Left renal pelvis (tissue), 4 donors: ENCODE measurements at places on chromosomes 4 and X. TPM values are rescaled to one million over a fixed set of nuclear protein-coding genes. Genes with fewer than 3 reads are reported as not detected.

DNA sequence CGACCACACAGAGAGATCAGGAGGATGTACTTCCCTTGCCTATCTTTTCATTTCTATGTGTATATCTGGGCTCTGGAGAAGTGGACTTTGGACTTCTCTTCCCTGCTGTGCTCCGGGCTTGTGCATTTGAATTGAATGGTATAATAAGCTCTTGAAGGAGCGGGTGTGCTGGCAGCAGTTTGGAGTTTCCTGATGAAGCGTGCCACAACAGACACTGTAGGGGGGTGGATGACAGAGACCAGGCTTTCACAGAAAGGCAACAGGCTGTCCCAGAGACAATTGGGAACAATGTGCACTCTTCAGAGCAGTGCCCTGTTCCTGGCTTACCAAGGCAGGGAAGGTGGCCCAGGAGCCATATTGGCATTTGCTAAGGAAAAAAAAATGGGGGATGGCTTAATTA is 170.1 kb downstream of the FRMPD4 start:
- no peak for DNase-seq

GRCh38 chr4:169758401-169758962 is 738 bp upstream of the HPF1 start:
- no peak for DNase-seq

- no peak for DNase-seq
Observed at GRCh38 chrX:19515615-19516105, 352 bp upstream of the MAP3K15 start.

DNA sequence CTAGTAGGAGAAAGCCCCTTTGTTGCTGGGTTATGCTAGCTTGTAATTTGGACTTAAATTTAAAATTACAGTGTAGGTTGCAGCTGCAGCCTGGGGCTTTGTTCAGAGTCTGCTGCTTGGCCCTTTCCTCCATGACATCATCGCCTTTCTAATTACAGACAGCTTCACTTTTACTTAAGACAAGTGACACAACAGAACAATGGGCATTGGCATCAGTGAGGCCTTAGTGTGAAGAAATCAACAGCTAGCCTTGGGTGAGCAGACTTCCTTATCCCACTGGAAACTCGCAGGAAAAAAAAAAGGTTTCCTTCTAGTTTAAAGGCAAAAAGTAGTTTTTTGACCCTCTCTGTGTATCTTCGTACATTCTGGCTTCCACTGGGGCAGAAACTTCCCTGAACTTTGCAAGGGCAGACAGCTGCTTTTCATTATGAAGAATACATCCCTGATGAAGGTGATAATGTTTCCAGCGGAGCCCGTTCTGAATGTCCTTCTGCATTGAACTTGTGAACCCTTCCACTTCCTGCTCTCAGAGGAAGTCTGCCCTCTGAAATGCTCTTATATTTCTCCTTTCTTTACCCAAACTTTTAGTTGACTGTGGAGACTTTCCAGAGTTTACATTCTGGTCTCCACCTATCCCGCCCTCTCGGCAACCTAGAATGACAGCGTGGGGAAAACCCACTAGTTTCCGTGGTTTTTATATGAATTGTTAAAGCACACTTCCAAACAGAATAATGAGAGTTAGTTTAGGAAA is 123.2 kb upstream of the FAM9C start:
- DNase-seq: no peak

GRCh38 chr4:158777423-158778155 is 8.8 kb downstream of the FNIP2 start:
- no peak for DNase-seq

DNA sequence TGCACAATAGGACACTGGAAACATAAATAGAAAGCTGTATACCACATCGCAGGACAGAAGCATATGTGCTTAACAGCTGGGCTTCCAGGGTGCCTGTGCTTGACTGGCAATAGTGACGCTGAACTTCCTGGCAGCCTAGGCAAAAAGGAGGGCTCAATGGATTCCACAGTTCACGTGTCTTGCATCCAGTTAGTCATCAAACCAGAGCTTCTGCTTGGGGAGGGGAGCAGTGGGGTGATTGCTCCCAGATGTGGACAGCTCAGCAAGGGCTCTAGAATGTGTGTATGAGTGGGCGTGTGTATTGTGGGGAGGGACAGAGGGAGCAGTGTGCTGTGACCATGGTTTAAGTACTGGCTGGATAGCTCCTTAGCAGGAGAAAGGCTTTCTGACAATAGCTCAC is 2.3 kb downstream of the PRRG3 start:
- DNase-seq: no peak

- no peak for DNase-seq
Observed at GRCh38 chr4:173002830-173003561, 165.6 kb upstream of the GALNT7 start.

DNA sequence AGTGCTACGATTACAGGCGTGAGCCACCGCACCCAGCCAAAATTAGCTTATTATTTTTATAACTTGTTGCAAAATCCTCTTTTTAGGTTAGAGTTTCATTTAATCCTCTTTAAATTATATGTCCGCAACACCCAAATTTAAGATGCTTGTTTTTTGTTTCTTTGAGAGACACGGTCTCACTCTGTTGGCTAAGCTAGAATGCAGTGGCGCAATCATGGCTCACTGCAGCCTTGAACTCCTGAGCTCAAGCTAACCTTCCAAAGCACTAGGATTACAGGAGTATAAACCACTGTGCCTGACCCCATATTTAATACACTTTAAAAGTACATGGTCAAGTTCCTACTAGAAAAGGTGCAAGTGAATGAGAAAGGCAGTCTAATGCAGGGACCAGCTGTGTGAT is 2.2 kb downstream of the RBBP7 start:
- no peak for DNase-seq

DNA sequence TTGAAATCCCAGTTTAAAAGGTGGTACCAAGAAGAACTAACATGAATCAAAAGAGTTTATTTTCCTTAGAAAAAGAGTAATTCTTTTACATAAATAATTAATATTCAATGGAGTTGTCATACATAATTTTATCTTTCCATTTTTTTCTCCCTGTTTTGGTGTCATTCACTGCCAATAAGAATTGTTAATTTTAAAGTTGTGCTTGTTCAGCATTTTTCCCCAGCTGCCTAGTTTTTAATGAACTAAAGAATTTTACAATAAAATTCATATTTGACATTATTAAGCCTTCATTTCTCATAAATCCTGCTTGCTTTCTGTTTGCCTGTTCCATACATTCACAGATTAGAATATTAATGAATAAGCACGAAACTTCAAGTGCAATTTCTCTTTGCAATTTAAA is 393.6 kb downstream of the GRXCR1 start:
- no peak for DNase-seq

- DNase-seq: no peak
Observed at GRCh38 chr4:58732973-58733372, 1622.8 kb upstream of the IGFBP7 start.

GRCh38 chrX:78333521-78333920 is 6.1 kb upstream of the CYSLTR1 start:
- DNase-seq: no peak

- no peak for DNase-seq
Observed at GRCh38 chr4:56739066-56739777, 58.1 kb upstream of the HOPX start.

GRCh38 chr4:124530464-124531077 is 182.0 kb downstream of the ANKRD50 start:
- DNase-seq: no peak

GRCh38 chrX:1308476-1308875 is 28.1 kb upstream of the IL3RA start:
- no peak for DNase-seq

DNA sequence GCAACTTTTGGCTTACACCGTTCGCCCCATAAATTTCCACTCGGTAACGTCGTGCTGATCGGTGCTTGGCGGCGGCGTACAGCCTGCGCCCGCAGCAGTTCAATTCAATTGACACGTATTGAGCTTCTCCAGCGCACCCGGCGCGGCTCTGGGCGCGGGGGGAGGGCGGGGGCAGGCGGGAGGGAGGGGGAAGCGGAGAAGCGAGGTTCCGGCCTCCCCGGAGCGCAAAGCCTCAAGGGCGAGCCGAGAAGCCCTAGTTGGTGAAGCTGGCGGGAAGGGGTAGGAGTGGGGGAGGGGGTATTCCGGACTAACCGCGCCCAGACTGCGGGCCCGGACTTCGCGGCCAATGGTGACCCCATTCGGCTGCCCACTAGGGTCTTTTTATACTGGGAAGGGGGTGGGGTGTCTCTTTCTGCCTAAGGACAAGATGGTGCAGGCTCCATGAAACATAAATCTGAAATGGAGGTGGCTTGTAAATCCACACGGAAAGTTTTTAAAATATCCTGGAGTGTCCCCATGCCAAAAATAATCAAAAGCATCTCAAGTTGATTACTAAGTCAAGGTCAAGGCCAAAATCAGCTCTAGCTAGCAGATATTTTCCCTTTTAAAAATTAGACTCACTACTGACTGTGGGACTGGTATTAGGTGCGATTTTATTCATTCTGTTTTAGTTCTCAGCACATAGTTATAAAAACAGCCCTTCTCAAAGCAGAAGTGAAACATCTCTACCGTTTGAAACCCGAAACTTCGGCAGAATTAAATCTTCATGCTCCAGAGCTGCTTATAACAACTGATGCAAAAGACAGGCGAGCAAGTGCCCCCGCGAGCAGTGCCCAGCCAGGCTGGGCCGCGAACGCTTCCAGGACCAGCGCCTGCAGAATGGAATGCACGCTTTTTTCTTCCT is 1.5 kb upstream of the BCOR start:
- no peak for DNase-seq

- no peak for DNase-seq
Observed at GRCh38 chrX:41921492-41922430, 1.6 kb downstream of the CASK start.

DNA sequence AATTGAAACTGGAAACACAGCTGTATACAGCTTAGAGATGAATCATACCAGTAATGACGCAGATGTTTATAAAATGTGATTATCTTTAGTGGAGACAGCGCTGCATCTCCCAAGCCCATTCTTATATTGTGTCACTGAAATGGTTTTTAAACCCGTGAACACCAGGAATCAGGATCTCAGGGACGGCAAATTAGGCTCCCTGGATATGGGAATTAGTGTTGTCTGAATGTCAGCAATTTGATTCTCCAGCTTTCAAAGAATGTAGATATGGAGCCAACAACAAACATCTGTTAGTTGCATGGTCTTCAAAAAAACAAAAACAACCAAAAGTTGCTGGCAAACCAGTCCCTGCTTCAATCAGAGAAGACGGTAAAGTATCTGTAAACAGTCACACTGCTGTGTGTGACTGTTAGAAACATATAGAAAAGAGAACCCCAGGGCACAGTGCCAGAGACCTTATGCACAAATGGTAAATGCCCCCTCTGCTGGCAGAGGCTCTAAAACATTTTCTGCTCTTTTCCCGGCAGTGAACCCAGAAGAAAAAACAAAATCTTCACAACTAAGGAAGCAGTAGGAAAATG is 351.9 kb upstream of the FTHL17 start:
- no peak for DNase-seq

DNA sequence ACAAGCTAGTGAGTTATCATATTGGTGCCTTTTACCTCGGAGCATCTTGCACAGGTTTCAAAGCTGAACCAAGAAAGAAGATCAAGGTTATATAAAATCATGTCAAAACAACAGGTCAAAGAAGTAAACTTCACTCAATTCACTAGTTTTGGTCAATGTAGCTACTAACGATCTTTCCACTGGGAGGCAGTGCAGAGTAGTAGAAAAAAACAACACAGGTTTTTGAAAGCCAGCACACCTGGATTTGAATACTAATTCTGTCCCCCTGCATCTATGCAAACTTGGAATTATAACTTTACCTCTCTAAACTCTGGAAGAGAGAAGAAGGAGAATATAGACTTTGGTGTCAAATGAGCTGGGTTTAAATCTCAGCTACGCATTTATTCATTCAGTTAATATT is 266.1 kb downstream of the GRIA3 start:
- no peak for DNase-seq

GRCh38 chr4:118680808-118681207 is 4.4 kb upstream of the METTL14 start:
- DNase-seq: no peak

- no peak for DNase-seq
Observed at GRCh38 chr4:26871611-26872010, 11.0 kb downstream of the STIM2 start.

- no peak for DNase-seq
Observed at GRCh38 chrX:130343411-130343810, 3.7 kb downstream of the SLC25A14 start.

- no peak for DNase-seq
Observed at GRCh38 chr4:147418226-147418625, 62.7 kb upstream of the EDNRA start.

GRCh38 chr4:154049457-154050181 is 260.7 kb upstream of the SFRP2 start:
- no peak for DNase-seq

DNA sequence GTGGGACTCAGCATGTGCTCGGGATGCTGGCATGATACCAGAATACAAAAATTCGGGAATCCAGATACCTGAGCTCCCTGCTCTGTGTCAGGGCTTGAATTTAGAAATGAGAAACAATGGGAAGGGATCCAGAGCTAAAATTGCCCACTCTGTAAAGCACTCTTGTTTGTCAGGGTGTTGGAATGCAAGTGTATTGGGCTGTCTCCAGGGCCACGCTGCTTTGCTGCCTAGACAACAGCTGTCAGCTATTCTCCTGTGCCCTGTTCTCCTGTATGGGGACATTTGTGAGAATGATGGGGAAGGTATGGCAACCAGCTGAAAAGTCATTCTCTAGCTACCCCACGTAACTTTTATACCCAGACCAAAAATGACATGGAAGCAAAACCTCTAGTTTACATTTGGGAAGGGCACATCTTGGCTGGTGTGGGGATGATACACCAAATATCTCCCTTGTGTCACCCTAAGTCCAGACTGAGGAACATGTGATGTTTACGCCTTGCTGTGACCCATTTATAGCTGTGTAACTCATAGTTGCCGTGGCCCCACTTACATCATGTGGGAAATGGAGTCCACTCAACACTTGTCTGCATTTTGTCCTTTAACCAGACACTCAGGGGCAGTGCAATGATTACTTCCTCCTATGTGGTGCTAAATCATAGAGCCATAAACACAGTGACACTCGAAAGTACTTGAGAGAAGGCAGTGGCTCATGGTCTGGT is 46.6 kb downstream of the SMPX start:
- no peak for DNase-seq

- DNase-seq: no peak
Observed at GRCh38 chr4:124450851-124451250, 261.7 kb downstream of the ANKRD50 start.

DNA sequence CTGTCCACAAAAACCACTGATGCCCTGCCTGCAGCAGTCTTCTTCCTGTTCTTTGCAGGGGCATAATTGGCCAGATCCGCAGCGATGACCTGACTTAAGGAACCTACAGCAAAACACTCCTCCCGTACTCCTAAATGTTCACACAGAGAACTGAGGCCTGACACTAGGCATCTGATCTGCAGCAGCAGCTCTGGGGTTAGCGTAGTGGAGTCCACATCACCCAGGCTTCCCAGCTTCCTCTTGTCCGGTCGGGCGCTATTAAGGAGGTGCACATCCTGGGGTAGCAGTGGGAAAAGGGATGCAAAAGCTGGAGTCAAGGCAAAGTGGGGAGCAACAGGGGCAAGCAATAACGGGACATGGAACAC is 758 bp downstream of the SCFD2 start:
- DNase-seq: no peak

The GPM6B gene
- polyA plus RNA-seq: 10.7 TPM

The NEXMIF gene
- 2.5 TPM for polyA plus RNA-seq

The BMP3 gene
- polyA plus RNA-seq: 14.8 TPM

The DLG3 gene
- polyA plus RNA-seq: 40.5 TPM

The CYTL1 gene
- 13.1 TPM for polyA plus RNA-seq

The FRMD7 gene
- 1.1 TPM for polyA plus RNA-seq

The VSIG1 gene
- 0.50 TPM for polyA plus RNA-seq

The SH3RF1 gene
- 35.9 TPM for polyA plus RNA-seq

The ANXA10 gene
- 0.11 TPM for polyA plus RNA-seq

The C4orf54 gene
- polyA plus RNA-seq: 0.44 TPM

The CT45A3 gene
- not detected for polyA plus RNA-seq
